Activated T-cell treated with anti-CD3 and anti-CD28 coated beads, Interleukin-2, amount 50 U/mL, for 4 hours (primary cell): ENCODE measurements at places on chromosomes 2 and 18. TPM values are rescaled to one million over a fixed set of nuclear protein-coding genes. Genes with fewer than 3 reads are reported as not detected.

GRCh38 chr2:85148190-85148589 is 15.0 kb downstream of the TCF7L1 start:
- DNase-seq = no peak

DNA sequence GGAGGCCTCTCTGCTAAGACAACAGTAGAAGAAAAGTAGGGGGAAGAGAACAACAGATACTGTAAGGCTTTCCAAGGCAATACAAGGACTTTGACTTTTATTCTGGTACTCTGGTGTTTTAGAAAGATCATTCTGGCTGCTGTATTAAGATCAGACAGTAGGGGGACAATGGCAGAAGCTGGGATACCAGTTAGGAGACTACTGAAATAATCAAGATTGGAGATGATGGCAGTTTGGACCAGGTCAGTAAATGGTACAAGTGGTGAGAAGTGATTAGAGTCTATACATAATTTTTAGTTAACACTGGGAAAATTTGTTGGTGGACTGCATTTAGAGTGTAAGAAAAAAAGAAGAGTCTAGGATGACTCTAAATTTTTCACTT is 139.7 kb downstream of the ROCK1 start:
- no peak for DNase-seq

Gene LBX2
- total RNA-seq = 0.22 TPM

DNA sequence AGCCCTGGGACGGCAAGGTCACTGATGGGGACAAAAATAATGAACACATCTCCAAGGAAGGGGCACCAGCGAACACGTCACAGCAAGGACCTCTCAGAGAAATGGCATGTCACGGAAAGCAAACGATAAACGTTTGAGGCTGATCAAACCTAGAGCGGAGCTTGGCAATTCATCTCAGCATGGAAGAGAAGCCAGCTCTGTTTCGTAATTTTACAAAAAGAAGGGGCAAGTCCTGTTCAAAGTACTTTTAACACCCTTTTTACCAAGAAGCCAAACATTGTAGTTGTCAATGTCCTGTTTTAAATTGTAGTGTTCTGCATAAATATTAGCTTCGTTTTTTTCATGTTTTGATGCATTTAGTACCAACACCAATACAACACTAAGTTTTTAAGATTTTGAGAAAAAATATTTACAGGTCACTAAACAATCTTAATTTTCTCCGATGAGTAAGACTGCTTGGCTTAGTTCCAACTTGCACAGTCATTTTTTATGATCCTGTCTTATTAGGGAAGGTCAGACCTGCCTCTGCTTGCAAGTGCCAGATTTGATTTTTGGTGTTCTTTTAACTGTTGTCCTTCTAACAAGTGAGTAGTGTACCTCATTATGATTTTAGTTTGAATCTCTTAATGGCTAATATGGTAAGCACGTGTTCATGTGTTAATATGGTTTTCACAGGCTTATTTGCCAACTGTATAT is 818.5 kb upstream of the SALL3 start:
- no peak for DNase-seq

Gene SKA1
- total RNA-seq = 3.9 TPM

- DNase-seq = no peak
Observed at GRCh38 chr2:68739595-68740399, 5.2 kb downstream of the ARHGAP25 start.

DNA sequence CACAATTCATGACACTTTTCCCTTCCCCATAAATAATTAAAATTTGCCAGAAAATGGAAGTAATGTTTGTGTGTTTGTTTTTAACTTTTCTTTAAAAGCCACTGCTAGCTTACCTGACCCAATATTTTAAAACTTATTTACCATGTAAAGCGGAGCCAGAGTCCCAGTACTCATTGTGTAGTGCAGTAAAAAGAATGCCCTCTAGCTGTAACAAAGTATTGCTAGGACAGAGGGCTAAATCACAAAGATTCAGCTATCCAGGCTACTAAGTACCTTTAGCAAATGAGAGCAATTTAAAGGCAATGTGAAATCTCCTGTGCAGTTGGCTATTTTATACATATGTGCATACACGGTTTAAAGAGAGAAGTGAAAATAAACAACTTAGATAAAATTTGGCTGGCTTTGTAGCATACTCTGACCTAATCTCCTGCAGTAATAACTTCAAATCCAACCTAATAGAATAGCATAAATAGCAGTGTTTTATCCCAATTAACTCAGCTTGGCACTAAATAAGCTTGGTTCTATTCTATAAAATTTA is 997.4 kb upstream of the PIK3C3 start:
- no peak for DNase-seq
